ENCODE measurements at places on chromosomes 2 and 18.

GRCh38 chr2:191253476-191253875 lies 8.3 kb downstream of the MYO1B start:
- no peak for DNase-seq

DNA sequence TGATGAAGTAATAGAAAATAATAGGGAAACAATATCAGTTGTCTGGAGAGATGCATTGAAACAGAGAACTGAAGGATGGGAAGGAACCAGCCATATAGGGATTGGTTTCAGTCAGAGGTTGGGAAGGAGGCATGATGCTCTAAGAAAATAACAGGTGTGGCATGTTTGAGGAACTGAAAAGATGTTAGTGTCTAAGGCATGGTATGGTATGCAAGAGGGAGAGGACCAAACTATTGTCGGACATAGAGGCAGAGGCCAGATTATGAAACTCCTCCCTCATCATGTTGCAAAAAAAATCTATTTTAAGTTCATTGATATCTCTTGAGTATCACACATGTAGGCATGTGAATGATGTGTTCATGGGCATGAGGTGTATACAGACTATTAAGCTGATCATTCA lies 48.9 kb upstream of the EMILIN2 start:
- no peak for DNase-seq

GRCh38 chr18:23540867-23541266 lies 37.6 kb downstream of the RMC1 start:
- no peak for DNase-seq

DNA sequence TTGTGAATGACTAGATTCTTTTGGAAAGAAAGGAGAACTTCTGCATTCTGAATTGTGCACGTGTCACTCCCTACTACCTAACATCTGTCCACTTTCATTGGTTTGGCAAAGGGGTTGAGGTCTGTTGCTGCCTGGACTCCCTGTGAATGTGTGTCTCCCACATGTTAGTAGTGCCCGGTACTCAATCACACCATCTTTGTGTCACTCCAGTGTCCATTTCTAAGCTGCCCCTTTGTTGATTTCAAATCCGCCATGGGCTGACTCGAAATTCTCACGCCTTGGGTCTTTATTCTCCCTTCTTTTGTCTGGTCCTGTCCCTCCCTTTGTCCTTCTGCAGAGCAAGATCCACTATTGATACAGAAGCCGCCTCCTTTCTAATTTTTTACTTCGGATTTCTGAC lies 7.5 kb downstream of the DPYSL5 start:
- DNase-seq = no peak

- DNase-seq = no peak
These were observed 156.0 kb downstream of the CERS6 start for GRCh38 chr2:168611896-168612650.
